ENCODE measurements at places on chromosomes 2 and 18.

GRCh38 chr18:53649621-53650020 is 574.8 kb downstream of the MBD2 start:
- DNase-seq = no peak

- no peak for DNase-seq
Observed at GRCh38 chr2:169291517-169291916, 70.8 kb downstream of the LRP2 start.

- no peak for DNase-seq
Observed at GRCh38 chr2:115294999-115295398, 852.6 kb downstream of the DPP10 start.

- DNase-seq = no peak
Observed at GRCh38 chr2:33340280-33340679, 136.2 kb upstream of the RASGRP3 start.

GRCh38 chr18:63137999-63138435 is 181.6 kb downstream of the BCL2 start:
- peak; percentile 35 for DNase-seq

- DNase-seq = no peak
Observed at GRCh38 chr2:9793156-9793917, 49.9 kb upstream of the TAF1B start.

GRCh38 chr2:23542230-23542789 is 157.3 kb downstream of the KLHL29 start:
- no peak for DNase-seq

GRCh38 chr18:8812631-8813030 is 107.3 kb downstream of the MTCL1 start:
- no peak for DNase-seq

DNA sequence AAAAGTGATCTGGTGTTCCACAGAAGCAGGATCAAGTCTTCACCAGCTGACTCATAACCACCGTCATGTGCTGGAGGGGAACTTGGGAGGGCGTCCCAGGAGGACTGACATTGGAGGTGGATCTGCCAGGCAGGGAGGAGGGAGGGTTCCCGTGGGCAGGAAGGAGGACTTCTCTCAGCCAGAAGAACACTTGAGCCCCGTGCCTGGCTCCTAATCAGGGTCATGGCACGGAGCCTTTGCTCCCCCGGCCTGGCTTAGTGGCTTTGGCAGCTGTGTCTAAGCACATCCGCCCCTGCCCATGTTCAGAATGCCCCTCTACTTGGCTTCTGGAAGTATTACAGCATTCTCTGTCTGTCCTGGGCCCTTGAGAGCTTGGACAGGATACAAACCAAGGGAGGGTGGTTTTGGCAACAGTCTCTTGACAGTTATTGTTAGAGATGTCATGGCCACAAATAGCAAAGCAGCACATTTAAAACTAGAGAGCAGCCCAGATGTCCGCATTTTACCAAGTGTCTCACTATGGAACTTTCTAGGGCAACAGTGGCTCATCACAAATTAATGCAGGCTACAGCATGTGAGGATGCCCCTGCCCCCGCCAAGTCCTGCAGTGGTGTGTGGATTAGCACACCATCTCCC is 11.5 kb downstream of the PPP1R7 start:
- DNase-seq = no peak

DNA sequence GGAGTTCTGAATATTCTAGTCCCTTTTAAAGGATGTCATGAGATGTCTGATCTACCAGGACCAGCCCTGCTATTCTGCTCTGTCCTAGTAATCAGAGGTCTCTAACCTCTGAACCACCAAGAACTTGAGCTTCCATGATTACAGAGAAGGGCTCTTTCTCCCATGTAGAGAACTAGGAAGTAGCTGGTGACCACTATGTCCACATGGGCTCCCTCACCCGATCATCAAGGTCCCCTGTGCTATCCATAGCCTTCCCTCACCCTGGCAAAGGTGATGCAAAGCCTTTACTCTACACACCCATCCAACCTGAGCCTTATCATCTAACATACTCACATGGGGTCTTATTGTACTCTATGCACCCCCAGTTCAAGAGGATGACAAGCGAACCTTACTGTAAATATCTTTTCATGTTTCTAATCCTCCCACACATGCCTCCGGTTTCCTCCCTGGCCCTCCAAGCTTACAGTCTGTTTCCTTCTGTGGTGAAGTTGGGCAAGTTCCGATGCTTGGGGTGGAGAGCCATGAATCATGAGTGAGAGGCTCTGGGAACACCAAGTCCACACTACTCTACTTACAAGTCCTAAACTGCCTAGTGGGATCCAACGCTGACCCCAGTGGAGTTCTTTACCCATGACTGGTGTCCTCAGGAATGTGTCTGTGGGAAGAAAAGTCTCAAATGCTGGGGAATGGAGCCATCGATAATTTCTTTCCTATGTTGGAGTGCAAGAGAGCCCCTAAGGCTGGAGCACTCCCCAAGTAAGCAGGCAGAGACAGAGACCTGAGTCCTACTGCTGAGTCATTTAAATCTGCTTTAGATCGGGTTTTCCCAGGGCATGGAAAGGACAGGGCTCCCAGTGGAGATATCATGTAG is 73.3 kb upstream of the KLF7 start:
- DNase-seq = no peak

GRCh38 chr18:37937287-37937686 is 371.7 kb upstream of the CELF4 start:
- DNase-seq = no peak

GRCh38 chr18:77191071-77191751 is 58.4 kb upstream of the GALR1 start:
- DNase-seq = no peak

DNA sequence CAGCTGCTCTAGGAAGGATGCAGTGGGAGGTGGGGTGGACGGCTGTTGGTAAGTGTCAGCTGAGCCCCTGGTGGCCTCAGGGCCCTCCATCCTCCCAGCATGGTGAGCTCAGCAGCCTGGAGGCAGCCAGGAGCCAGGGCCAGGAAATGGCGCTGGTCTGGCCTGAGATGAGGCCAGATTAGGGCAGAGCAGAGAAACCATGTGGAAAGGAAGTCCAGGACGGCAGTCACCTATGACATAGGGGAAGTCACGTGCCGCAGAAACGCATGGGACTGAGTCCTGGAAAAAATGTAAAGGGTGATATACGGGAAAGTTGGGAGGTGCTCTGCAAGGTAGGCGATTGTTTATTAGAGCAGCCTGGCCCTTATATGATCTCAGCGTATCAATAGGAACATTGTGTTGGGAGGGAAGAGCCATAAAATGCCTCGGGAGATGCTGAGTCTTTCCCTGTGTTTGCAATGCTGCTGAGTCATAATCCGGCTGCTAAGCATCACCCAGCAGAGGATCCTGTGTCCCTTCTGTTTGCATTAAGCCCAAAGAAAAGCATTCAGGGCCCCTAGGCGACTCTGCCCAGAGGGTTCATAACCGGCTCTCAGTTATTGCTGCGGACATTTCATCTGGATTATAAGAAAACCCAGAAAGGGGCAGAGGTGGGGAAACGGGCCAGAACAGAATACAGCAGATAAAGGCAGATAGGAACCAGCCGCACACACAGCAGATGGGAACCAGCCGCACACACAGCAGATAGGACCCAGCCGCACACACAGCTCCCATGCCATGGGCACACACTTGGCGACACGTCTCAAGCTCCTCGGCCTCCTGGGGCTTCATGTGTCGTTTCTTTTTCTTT is 30.3 kb upstream of the B3GNT7 start:
- DNase-seq = no peak

DNA sequence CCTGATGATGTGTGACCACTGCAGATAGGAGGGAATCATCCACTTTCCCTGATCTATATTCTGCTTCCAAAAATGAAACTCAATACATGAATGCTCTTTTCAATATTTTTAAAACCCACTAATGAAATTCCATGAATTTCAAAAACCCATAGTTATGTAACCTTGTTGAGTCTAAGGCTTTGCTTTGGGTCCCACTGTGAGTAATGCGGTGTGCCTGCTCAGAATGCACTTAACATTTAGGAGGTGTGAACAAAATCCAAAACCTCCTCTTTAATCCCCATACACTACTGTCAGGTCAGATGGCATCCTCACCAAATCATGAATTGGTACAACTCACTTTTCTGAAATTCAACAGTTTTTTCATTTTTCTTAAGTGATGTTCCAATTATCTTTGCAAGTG is 50.4 kb downstream of the CCDC93 start:
- DNase-seq = no peak

- no peak for DNase-seq
Observed at GRCh38 chr18:77022556-77022955, 110.0 kb downstream of the MBP start.

- no peak for DNase-seq
Observed at GRCh38 chr18:34514238-34514637, 195.9 kb upstream of the DTNA start.
